ENCODE measurements at places on chromosomes 2 and 18.

DNA sequence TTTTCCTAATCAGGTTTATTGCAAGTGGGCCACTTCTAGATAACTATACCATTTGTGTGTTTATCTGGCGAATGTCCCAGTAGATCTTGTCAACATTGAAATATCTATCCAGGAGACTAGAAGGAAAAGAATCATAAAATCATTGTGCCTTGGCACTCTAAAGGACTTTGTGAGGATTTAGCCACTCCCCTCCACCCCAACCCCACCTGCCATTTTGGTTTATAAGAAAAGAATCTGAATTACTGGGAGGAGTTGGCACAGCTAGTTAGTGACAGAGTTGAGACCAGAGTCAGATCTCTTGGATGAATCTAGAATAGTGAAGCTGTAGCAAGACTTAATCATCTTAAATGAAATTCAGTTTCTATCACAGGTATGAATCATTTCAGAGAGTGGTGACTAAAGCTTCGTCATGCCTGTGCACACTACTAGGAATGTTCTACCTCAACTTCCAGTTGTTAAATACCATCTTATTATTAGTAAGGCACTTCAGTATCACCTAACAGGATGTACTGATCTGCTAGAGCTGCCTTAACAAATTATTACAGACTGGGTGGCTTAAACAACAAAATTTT, 212.7 kb upstream of the SLC14A2 start:
- no peak for DNase-seq

DNA sequence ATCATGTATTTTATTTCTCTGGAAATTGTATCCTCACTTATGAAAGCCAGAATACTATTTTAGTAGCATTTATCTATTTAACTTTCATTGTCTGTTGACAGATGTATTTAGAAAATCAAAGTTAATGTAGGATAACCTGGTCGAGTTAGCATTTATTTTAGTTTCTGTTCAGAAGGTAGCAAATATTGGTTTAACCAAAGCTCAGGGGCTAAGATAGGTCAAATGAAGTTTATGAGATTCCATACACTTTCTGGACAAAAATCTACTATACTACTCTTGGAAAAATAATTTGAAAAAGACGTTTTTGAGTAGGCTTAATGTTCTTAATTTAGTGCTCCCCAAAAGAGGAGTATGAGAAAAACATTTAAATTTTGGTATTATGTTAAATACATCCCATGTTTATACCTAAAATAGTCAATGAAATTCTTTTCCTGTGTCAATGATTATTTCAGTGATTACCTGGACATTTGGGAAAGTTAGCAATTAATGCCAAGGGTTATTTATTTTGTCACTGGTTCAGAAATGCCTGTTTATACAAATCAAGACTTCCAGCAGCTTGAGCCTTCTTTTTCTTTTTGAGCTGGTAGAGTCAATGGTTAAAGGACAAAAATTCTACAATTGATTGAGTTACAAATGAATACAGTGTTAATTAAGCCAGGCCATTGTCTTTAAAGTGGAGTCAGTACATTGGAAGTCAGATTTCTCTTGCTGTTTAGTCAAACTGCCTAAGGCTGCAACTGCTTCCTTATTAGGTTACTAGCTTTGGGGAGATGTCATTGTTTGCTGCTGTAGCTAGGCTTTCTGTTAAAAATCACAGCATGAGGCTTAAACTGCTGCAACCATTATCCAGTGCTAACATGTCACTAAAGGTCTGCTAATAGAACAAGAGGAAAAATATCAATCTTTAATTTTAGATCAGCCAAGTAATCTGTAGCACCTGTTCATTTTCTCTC, 182.3 kb downstream of the CAMKMT start:
- no peak for DNase-seq

- DNase-seq, result no peak
Measured at GRCh38 chr2:238998801-238999200, 150.9 kb downstream of the TWIST2 start.

- DNase-seq, result no peak
Measured at GRCh38 chr2:25401307-25402026, 59.7 kb upstream of the DNMT3A start.

All from stimulated activated CD8-positive, alpha-beta memory T cell treated with anti-CD3 and anti-CD28 coated beads, Interleukin-4, amount 100 ng/mL, for 4 hours (primary cell).